ENCODE measurements at places on chromosomes 12 and 14.

- DNase-seq: no peak
Observed at GRCh38 chr12:48160807-48161206, 3.5 kb upstream of the ASB8 start.

DNA sequence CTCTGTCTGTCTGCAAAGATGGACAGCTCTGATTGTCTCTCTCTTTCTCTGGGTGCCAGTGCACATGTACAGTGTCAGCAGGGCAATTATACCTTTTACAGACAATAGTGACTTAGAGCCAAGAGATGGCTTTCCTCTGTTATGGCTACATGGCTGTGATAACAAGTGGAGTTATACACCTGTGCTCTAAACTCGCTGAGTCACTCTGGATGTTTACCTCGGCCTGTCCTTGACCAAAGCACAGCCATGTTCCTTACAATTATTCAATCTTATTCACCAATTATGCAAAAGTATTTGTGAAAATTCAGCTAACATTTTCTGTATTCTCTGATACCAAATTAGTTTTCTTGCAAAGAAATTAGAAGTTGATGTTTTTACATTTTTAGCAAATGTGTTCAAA, 475.5 kb upstream of the CCDC196 start:
- DNase-seq: no peak

DNA sequence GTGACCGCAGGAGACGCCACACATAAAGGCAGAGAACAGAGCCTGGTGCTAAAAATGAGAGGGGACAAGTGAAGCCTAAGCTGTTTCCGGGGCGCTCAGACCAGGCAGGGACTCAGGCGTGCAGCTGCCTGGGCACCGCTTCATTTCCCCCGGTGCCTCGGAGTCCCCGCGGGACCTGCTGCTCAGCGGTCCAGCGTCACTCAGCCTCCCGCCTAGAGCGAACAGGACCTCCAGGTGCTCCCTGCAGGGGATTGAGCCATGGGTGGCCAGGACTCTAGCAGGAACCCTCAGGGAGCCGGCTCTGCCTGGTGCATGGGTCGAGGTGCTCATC, 31.0 kb downstream of the CCDC85C start:
- DNase-seq: no peak

- no peak for DNase-seq
Observed at GRCh38 chr12:75437564-75437963, 43.0 kb upstream of the GLIPR1 start.

DNA sequence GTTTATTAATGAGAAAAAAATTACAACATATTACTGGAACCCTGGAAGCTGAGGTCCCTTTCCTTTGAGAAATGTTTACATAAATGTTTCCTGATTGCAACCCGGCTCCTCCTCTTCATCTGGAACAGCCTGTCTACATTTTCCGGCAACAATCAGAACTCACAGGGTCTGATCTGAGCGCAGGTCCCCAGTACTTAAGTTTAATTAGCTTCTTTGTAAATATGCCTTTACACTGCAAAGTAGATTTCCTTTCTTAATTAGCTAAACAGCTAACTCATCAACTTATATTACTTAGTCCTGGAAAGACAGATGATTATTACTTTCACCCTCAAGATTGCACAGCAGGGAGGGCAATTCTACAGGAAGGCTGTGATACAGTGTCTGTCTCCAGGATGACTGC, 213.0 kb downstream of the MON2 start:
- no peak for DNase-seq

GRCh38 chr14:51012055-51012454, 67.8 kb upstream of the PYGL start:
- no peak for DNase-seq

DNA sequence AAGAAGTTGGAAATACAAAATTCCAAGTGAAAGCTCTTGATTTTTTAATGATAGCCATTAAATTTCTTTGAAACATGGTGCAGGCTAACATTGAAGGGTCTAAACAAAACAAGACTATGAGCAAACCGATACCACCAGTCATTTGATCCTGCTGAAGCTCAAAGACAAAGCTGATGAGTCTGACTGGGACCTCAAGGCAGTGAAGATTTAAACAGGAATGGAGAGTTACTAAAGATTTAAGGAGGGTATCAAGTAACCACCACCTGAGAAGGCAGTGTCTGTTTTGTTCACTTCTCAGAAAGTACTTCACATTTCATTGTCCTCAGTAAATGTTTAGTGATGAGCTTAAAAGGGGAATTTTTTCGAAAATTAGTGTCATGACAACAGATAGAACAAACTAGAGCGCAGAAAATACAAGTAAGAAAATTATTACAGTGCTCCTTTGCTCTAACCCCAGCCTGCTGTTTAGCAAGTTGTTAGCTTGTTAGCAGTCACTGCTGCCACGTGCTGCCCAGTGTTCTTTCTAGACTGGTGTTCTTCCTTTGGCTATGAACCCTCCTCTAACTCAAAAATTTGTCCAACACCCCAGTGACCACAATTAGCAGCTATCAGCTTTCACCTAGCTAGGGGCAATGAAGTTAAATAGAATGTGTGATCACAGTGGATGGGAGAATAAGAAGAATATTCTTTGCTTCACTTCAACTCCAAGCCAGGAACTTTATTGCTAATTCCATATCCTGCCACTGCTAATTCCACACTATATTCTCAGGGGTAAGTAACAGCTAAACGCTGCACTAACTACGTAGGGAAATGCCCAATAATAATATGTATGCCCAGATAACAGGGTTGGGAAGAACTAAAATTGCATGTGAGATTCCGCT, 41.1 kb downstream of the YAF2 start:
- no peak for DNase-seq

Data from effector memory CD4-positive, alpha-beta T cell (primary cell).